ENCODE measurements at places on chromosomes 2 and 18. TPM values are rescaled to one million over a fixed set of nuclear protein-coding genes. Genes with fewer than 3 reads are reported as not detected.

MROH2A gene
- under 0.01 TPM for total RNA-seq

PREB gene
- total RNA-seq, result 45.5 TPM

IMPA2 gene
- 235 TPM for total RNA-seq

DNA sequence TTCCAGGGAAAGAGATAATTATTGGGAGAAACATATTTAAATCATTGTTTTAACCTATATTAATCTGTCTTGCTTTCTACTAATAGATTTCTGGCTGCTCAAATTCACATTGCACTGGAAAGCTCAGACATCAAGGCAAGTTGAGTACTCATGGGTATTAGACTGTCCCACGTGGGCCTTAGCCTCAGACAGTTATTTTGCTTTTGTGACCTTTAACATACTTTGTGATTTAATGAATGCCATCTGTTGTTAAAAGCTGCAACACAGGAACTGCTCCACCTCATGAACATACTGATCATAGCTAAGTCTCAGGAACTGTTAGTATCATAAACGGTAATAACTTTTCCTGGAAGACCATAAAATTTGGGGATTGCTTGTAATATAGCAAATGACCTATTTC lies 2.7 kb upstream of the LCT start:
- H3K4me3 ChIP-seq, result no peak overlapping the region
- H3K27ac ChIP-seq, result no peak overlapping the region
- DNase-seq, result no peak
- H3K36me3 ChIP-seq, result no peaks in the 10 kb centered on the region
- H3K4me1 ChIP-seq, result no peaks in the 10 kb centered on the region
- no peaks in the 10 kb centered on the region for H3K27me3 ChIP-seq

GRCh38 chr2:123080331-123080730 lies 944.8 kb upstream of the CNTNAP5 start:
- H3K36me3 ChIP-seq, result no peaks in the 10 kb centered on the region
- H3K4me1 ChIP-seq, result no peaks in the 10 kb centered on the region
- DNase-seq, result no peak
- no peaks in the 10 kb centered on the region for H3K27me3 ChIP-seq
- H3K4me3 ChIP-seq, result no peak overlapping the region

GRCh38 chr2:220572385-220572784 lies 945.0 kb downstream of the SLC4A3 start:
- H3K36me3 ChIP-seq, result no peaks in the 10 kb centered on the region
- H3K27ac ChIP-seq, result no peak overlapping the region
- no peaks in the 10 kb centered on the region for H3K27me3 ChIP-seq
- no peak for DNase-seq
- H3K4me1 ChIP-seq, result peaks cover 7% of the 10 kb centered on the region

DNA sequence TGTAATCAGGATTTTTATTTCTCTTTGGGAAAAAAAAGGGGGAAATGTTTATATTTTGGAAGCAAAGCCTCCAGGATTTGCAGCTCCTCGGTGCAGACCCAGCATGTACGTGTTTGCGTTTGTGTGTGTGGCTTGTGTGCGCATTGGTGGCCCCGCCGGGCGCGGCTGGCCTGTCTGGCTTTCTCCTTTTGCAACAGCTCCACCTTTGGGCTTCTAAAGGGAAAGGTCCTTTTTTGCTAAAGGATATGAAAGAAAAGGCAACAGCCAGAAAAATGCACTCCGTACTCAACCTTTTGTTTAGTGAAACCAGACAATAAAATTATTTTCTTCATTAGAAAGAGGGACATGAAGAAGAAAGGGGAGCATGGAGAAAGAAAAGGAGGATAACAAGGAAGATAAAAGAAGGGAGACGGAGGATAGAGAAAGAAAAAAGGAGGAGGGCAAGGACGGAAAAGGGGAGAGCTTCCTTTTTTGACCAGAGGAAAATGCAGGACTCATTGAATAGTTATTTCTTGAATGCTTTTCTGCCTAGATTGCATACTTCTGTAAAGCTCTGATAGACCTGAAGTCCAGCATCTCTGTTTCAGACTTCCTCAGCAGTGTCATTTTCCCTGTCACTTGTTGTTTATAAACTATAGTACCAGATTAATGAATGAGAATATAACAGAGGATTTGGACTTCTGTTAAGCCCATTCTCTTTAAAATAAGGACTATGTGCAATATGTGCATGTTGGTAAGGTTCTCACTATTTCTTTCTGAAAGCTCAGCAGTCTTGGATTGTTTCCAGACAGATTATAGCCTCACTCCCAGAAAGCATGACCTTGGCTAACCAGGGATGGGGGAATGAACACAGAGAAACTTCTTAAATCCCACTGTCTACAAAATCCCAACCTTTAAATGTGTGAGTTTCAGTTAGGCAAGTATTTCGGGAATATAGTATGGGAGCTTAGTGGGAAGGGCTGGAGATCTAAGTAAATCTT lies 563.1 kb upstream of the PIK3C3 start:
- H3K27me3 ChIP-seq, result no peaks in the 10 kb centered on the region
- no peak overlapping the region for H3K27ac ChIP-seq

DNA sequence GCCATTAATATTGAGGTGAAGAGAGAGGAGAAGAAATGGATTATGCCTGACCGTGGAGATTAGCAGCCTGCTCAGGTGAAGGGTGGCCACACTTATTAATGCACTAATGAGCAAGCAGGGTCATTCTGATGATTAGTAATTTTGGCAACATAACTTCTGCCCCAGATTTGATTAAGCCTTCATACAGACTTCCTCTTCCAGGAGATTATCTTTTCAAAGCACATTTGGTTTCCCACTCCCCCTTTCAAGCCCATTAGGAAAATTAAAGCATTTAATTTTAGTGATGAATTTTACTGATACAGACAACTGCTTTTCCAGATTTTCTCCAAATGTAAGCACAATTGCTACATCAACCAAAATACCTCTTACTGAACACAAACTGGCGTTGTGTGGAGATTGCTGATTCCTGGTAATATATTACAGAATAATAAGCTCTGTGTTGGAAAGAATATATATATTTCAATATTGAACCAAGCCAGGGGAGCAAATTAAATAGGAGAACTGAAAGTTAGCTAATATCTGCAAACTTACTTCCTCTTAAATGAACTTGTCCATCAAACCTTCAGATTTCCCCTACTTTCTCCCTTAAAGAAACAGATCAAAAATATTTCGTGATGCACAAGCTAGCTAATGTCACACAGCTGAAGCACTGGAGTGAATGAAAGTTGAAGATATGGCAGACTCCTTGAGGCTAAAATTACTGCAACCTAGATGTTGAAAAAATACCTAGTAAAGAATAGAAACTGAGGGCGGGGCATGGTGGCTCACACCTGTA lies 140.8 kb downstream of the FAM210A start:
- H3K27me3 ChIP-seq, result no peaks in the 10 kb centered on the region
- no peak overlapping the region for H3K27ac ChIP-seq
- H3K36me3 ChIP-seq, result no peaks in the 10 kb centered on the region
- H3K4me3 ChIP-seq, result no peak overlapping the region

- no peaks in the 10 kb centered on the region for H3K27me3 ChIP-seq
- no peak overlapping the region for H3K27ac ChIP-seq
- H3K4me3 ChIP-seq, result no peak overlapping the region
- no peaks in the 10 kb centered on the region for H3K36me3 ChIP-seq
- DNase-seq, result no peak
Measured at GRCh38 chr2:23505218-23505983, 120.4 kb downstream of the KLHL29 start.

DNA sequence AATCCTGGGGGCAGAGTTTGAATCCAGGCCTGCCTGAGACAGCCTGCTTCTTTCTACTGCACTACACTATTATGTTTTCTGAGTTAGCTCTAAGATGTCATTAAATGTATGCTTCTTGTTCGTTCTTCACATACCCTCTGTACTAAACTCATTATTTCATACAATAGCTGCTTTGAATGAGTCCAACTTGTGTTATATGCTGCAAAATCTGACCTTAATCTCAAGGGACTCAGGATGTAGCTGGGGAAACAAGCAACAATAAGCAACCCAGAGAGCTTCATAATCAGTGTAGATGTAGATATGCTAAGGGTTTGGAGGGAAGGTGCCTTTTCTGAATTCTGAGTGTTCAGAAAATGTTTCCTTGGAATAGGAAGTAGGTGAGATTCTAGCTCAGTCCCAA lies 14.4 kb downstream of the FMNL2 start:
- no peak overlapping the region for H3K27ac ChIP-seq
- H3K4me1 ChIP-seq, result no peaks in the 10 kb centered on the region
- H3K27me3 ChIP-seq, result no peaks in the 10 kb centered on the region
- no peak for DNase-seq
- H3K4me3 ChIP-seq, result no peak overlapping the region

DNA sequence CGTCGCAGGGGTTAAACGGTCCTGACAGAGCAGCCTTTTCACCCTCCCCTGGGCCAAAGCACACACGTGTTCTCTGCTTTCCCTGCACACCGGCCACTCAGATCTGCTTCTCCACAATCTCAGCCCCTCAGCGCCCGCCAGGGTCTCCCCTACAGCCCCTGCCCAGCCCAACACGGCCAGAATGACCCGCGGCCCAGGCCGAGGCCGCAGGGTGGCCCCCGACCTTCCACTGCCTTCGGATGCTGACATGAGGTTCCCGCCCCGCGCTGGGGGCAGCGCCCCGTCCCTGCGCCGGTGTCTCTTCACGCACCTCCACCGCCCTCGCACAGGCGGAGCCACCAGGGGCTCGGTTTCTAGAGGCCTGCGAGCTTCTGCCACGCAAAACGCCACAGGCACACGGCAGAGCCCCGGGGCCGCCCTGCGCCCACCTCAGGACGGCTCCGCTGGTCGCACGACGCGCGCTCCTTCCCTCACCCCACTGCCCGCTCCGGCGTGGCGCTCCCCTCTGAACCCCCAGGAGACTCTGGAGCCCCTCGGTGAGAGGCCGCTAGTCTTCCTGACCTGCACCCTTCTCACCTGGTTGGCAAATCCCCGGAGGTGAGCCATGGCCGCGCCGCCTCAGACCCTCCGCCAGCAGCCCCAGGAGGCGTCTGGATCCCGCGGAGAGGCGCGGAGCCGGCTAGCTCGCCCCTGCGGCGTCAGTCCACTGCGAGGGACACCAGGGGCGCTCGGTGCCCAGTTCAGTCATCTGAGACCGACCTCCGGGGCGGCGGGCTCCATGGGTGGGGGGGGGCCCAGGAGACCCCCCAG lies 749 bp downstream of the STK25 start:
- no peak for DNase-seq
- H3K36me3 ChIP-seq, result peaks cover 30% of the 10 kb centered on the region
- H3K27ac ChIP-seq, result peak overlapping the region; percentile 86
- peak overlapping the region; percentile 78 for H3K4me3 ChIP-seq
- H3K27me3 ChIP-seq, result no peaks in the 10 kb centered on the region
- peaks cover 31% of the 10 kb centered on the region for H3K4me1 ChIP-seq

DNA sequence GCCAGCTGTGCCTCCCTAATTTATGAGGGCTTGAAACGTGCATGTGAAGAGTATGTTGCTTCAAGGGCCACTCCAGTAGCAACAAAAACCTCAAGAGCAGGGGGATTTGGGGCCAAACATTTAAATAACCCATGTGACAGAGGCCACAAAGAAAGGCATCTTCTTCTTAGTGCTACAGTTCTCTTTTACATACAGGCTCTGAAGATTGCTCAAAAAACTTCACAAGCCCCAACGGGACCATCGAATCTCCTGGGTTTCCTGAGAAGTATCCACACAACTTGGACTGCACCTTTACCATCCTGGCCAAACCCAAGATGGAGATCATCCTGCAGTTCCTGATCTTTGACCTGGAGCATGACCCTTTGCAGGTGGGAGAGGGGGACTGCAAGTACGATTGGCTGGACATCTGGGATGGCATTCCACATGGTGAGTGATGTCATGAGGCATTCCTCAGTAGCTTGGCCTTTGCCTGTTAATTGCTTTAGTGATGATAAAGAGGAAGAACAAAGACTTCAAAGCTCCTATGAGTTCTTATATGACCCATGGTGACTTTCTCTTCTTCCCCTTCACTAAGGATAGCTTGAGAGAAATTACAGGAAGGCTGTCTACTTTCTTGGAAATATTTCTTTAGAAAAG lies 40.1 kb downstream of the NRP2 start:
- peaks cover 5% of the 10 kb centered on the region for H3K4me1 ChIP-seq
- H3K27me3 ChIP-seq, result no peaks in the 10 kb centered on the region
- no peak overlapping the region for H3K4me3 ChIP-seq
- H3K36me3 ChIP-seq, result peaks cover 46% of the 10 kb centered on the region

- H3K4me3 ChIP-seq, result no peak overlapping the region
- H3K27me3 ChIP-seq, result no peaks in the 10 kb centered on the region
- no peaks in the 10 kb centered on the region for H3K4me1 ChIP-seq
- no peak overlapping the region for H3K27ac ChIP-seq
Measured at GRCh38 chr2:241053576-241054251, 48.4 kb downstream of the MTERF4 start.

- no peak overlapping the region for H3K27ac ChIP-seq
- no peaks in the 10 kb centered on the region for H3K36me3 ChIP-seq
- H3K4me1 ChIP-seq, result peaks cover 7% of the 10 kb centered on the region
Measured at GRCh38 chr18:45403341-45404049, 211.8 kb upstream of the SLC14A2 start.

- no peaks in the 10 kb centered on the region for H3K36me3 ChIP-seq
- no peak overlapping the region for H3K27ac ChIP-seq
- H3K4me1 ChIP-seq, result peaks cover 17% of the 10 kb centered on the region
- H3K27me3 ChIP-seq, result no peaks in the 10 kb centered on the region
Measured at GRCh38 chr2:128563348-128563687, 244.7 kb upstream of the HS6ST1 start.

DNA sequence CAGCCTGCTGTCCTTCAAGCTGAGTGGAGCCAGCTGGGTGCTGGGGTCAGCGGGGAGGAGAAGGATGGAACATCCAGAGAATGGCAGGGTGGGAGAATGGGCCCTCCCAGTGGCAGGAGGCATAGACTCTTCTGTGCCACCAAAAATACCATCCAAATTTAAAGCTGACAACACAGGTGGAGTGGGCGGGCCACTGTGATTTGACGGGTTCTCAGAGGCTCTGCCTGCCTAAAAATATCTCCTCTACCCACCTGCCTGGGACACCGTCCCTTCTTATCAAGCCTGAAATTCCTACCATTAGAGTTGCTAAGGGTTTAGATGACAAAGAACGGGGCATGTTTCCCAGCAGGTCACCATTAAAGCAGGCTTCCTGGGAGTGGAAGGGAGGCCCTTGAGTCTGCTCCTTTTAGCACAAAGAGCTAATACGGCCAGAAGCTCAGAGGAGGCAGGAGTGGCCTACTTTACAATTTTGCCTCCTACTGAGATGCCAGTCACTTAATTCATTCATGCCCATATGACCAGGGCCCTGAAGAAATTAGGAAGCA lies 19.8 kb upstream of the MARCHF4 start:
- no peaks in the 10 kb centered on the region for H3K36me3 ChIP-seq
- H3K27me3 ChIP-seq, result no peaks in the 10 kb centered on the region
- H3K27ac ChIP-seq, result no peak overlapping the region
- DNase-seq, result no peak
- no peaks in the 10 kb centered on the region for H3K4me1 ChIP-seq

- no peak overlapping the region for H3K4me3 ChIP-seq
- H3K27ac ChIP-seq, result no peak overlapping the region
- no peak for DNase-seq
- H3K4me1 ChIP-seq, result peaks cover 18% of the 10 kb centered on the region
Measured at GRCh38 chr2:236747426-236747825, 177.8 kb downstream of the ACKR3 start.
